ENCODE measurements at places on chromosomes 1 and 21. TPM values are rescaled to one million over a fixed set of nuclear protein-coding genes. Genes with fewer than 3 reads are reported as not detected.

The UBE4B gene
- total RNA-seq, result 69.4 TPM

The KCNJ15 gene
- 7.0 TPM for total RNA-seq

The BRINP3 gene
- total RNA-seq, result 0.23 TPM

DNA sequence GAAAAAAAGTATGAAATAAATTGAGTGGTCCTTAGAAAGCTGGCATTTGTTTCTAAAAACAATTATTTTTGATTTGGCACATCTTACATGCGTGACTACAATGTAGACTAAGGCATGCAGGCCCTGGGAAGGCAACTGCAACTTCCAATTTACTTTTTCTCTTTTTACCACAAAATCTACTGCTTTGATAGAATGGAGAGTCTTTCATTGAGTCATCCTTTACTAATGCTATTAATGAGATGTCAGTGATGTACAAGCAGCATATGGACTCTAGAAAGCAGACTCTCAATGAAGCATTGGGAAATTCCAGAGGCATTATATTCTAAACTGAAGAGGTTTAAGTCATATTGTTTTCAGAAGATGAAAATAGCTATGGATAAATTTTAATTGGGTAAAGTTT, 29.6 kb upstream of the PRRX1 start:
- no peak for DNase-seq

GRCh38 chr1:99218999-99219398, 45.3 kb upstream of the PLPPR4 start:
- DNase-seq, result no peak

GRCh38 chr1:88204612-88205167, 479.4 kb upstream of the PKN2 start:
- no peak for DNase-seq

- peak; percentile 66 for DNase-seq
Observed at GRCh38 chr1:39091845-39092645, 65.9 kb downstream of the NDUFS5 start.
